ENCODE measurements at places on chromosomes 2 and 18.

DNA sequence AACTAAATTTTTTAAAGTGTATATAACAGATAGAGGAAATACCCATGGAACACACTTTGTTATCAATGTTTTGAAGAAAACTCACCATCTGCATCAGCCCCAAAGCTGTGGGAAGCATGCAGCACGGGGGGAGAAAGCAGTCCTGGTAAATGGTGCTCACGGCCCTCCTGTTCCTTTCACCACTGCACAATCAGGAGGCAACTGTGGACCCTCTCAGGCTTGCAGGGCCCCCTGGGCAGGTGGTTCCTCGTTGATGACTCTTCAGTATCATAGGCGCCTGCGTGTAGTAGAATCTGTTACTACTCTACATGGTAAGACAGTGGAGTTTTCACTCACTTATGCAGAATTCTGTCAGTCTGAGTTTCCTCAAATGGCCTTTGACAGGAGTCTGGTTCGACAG lies 4.9 kb upstream of the CNDP1 start:
- no peak for DNase-seq

DNA sequence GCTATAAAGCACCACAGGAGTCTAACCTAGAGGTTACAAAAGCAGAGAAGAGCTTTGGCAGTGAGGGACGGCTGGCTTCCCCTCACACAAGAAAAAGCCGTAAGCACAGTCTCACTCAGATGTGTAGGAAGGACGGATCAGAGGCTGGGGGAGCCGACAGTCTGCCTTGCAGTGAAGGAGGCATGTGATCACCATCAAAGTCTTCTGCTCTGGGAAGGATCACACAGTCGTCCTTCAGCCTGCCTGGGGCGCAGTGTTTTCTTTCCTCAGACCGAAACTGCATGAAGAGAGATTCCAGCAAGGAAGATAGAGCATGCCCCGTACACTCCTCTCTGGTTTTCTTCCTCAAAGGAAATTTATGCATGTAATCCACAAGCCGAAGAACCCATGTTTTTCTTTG lies 24.1 kb downstream of the GATA6 start:
- DNase-seq, result no peak

- peak; percentile 91 for DNase-seq
These were observed 80.1 kb downstream of the PLA2R1 start for GRCh38 chr2:159982270-159982669.

- DNase-seq, result no peak
These were observed 235.5 kb downstream of the HDAC4 start for GRCh38 chr2:239165206-239165831.

GRCh38 chr18:68275616-68276015 lies 439.3 kb downstream of the TMX3 start:
- DNase-seq, result peak; percentile 90

GRCh38 chr2:30185178-30185577 lies 38.4 kb downstream of the YPEL5 start:
- DNase-seq, result no peak

DNA sequence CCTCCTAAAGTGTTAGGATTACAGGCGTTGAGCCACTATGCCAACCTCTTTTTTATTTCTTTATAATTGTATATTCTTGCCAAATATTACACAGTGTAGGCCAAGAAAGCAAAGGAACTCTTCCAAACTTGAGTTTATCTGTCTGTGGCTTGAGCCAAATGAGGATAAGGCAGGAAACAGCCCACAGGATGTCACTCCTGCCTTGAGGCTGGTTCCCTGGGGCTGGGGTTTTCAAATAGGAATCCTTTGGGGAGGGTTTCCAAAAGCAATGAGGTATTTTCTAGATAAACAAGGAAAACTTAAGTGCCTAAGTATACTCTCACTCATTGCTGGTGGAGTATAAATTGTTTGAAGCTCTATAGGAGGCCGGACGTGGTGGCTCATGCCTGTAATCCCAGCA lies 56.4 kb downstream of the ADCY3 start:
- DNase-seq, result peak; percentile 69

- no peak for DNase-seq
These were observed 178.9 kb downstream of the FHOD3 start for GRCh38 chr18:36476433-36476832.

- no peak for DNase-seq
These were observed 298.0 kb upstream of the TANK start for GRCh38 chr2:160862226-160862625.
